ENCODE measurements at places on chromosomes 16 and 17.
A peak's percentile ranks its signal among the peaks of the same experiment; 100 is the strongest.

DNA sequence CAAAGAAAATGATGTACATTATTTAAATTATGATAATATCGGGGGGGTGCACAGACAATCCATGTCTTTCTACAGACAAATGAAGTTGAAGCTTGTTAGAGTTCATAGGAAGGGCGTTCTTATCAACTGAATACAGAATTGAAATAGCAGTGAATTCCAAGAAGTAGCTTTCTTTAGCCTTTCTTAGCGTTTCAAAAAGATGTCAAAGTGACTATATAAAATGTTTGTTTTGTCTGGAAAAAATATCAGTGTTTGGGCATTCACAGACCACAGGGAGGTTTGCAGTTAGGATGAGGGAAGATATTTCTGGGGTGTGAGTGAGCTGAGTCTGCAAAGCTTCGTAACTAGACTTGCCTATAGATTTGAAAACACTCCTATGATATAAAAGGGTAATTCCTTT is 55.0 kb downstream of the STX8 start:
- DNase-seq = no peak

GRCh38 chr17:4728124-4728523 is 3.1 kb upstream of the MED11 start:
- no peak for DNase-seq

DNA sequence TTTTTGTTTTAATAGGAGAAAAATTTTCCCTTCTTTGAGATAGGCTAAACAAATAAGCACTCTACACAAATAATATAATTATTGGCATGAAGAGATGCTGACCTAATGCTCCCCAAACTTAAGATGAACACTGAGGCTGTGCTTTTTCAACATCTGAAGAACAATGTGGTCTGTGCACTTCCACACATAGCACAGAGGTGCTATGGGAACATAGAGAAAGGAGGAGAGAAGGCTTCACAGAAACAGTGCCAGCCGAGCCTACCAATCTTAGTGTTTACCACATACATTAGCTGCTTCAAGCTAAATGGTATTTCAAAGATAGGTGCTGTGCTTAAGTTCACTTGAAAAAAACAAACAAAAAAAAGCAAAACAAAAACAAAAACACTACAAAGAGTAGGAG is 72.4 kb downstream of the MYH10 start:
- no peak for DNase-seq

DNA sequence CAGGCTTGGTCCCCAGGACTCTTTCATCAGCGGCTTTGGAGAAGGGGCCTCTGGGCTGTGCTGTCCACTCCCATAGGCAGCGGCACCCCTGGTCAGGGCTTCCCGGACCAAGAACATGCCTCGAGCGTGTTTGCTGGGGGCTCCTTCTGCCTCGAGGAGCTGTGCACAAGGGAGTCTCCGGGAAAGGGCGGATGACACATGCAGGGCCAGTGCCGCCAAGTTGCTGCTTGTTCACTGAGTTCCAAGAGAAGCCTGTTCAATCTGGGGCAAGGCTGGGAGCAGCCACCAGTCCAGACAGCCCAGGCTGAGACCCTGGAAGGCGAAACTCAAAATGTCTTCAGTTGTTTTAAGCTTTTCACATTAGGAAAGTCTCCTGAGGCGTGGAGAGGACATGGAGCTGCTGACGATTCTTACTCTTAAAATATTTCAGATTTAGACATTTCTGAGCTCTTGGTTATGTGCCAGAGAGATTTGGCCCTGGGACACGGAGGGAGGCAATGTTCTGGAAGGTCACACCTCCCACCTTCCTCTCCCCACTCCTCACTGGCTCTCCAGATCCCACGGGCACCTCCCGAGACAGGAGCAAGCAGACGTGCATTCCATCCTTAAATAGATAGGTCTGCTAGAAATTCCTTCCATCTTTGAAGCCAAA is 84.5 kb upstream of the ZNF469 start:
- DNase-seq = no peak

GRCh38 chr17:74970395-74970794 is 2.2 kb downstream of the HID1 start:
- no peak for DNase-seq

DNA sequence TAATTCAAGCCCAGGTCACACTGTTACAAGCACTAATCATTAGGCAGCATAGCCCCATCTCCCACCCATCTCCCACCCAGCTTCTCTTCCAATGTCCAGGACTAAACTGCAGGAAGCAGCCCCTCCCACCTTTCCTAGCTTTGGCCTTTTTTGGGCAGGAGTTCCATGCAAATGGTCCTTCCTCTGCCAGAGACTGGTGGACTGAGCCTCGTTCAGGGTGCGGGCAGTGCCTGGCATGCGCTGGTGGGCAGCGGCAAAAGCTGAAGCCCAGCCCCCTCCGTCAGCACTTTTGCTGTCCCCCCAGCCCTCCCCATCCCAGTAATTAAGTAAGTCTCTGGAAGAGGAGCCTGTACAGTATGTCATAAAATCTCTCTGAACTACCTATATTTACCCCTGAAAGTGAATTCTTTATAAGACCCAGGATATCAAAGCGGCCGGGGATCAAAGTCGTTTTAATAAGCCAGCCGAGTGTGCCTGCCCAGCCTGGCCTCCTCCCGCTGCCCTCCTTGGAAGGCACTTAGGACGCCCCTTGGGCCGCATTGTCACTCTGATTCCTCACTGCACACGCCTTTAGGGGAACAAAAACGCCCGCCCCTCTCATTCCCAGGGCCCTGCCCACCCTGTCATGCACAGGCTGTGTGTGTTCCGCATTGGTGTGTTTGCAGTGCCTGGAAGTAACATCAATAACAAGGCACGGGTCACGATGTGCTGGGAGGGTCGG is 109.9 kb downstream of the IRX5 start:
- no peak for DNase-seq

DNA sequence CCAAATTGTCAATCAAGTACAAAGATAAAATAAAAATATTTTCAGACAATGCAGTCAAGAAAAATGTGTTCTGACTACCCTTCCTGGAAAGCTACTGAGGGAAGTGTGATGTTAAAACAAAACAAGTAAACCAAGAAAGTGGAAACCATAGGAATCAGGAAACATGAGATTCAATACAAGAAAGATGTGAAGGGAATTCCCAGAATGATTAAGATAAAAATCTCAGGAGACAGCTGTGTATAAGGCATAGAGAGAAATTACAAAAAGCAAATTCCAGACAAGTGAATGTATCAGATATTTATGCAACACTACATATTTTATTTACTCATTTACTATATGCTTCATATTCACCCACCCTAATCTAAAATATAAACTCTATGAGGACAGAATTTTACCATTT is 32.2 kb downstream of the TRIM37 start:
- DNase-seq = no peak

DNA sequence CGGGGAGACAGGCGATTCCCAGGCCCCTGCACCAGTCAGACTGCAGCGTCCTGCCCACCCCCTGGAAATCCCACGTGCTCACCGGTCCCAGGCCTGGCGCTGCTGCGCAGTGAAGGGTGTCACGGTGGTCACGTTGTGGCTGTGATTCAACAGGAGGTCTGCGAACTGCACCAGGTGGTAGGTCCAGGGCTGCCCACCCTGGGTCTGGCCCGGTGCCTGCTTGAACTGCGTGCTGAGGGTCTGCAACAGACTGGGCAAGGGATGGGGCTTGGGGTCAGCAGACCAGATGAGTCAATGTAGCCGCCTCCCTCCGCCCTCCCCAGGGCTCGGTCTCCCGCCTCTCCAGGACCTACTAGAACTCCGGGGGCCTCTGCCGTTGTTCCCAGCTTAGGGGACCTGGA is 7.1 kb downstream of the MYBBP1A start:
- DNase-seq = no peak

DNA sequence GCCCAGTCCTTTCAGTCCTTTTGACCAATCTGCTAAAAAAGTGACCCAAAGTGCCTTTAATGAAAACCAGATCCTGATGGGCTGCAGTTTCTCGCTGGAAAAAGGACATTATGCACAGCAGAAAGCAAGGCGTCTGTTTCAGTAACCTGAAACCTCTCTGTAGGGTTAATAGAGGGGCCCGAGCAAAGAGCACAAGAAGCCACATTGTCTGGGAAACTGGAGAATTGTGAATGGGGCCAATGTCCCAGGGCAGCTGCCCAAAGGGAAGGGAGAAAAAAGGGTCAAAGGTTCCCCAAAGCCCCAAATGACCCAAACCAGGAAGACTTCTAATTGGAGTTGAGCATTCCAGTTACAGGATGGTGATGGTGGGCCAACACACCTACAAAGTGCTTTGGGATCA is 3.0 kb downstream of the OTOA start:
- no peak for DNase-seq

GRCh38 chr17:18004345-18004744 is 31.7 kb downstream of the DRC3 start:
- DNase-seq = no peak

GRCh38 chr16:74950511-74950910 is 34.4 kb downstream of the WDR59 start:
- no peak for DNase-seq

- DNase-seq = no peak
Measured at GRCh38 chr17:63821804-63822203, 5.4 kb upstream of the PSMC5 start.

DNA sequence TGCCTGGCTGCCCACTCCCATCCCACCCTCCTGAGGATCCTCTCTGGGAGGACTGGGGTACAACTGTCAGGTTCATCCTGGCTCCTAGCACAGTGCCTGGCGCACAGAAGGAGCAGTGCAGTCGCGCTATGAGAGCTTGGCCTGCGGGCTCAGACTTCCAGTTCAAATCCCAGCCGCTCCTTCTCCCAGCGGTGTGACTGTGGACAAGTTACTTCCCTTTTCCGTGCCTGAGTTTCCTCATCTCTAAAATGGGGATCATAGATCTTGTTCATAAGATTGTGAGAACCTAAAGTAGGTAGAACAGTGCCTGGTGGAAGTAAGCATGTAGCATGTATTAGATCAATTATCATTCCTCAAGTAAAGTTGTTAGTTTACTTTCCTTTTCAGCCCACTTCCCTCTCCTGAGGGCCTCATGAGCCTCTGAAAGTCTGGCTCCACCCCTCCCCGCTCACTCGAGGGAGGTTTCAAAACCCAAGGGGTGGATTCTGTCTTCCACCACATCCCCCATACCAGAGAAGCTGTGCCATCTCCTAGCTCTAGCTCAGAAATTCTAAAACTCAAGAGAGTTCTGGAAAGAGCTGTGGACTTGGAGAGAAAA is 19.9 kb upstream of the COL1A1 start:
- DNase-seq = no peak

- no peak for DNase-seq
Measured at GRCh38 chr17:69560987-69561441, 146.5 kb downstream of the MAP2K6 start.

GRCh38 chr17:74875155-74875976 is 2.6 kb upstream of the FDXR start:
- DNase-seq = no peak

- DNase-seq = no peak
Measured at GRCh38 chr16:27347930-27348685, 34.3 kb downstream of the IL4R start.

GRCh38 chr17:33868899-33869298 is 386.2 kb upstream of the CCL2 start:
- DNase-seq = no peak

DNA sequence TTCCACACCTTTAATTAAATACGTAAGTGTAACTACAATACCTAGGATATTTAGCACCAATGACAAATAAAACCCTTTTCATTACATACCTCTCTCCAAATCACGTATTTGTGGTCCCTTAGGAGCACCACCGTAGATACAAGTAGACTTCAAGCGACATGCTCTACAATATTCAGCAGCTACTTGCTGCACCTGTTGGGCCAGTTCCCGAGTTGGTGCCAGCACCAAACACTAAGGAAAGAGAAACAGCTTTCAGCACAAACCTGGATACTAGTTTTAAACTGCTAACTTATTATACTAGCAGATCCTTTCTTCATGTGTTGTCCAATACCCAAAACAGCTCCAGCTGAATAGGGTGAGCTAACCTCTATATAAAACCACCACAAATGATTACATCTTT is 2.7 kb downstream of the DDX5 start:
- DNase-seq = no peak

DNA sequence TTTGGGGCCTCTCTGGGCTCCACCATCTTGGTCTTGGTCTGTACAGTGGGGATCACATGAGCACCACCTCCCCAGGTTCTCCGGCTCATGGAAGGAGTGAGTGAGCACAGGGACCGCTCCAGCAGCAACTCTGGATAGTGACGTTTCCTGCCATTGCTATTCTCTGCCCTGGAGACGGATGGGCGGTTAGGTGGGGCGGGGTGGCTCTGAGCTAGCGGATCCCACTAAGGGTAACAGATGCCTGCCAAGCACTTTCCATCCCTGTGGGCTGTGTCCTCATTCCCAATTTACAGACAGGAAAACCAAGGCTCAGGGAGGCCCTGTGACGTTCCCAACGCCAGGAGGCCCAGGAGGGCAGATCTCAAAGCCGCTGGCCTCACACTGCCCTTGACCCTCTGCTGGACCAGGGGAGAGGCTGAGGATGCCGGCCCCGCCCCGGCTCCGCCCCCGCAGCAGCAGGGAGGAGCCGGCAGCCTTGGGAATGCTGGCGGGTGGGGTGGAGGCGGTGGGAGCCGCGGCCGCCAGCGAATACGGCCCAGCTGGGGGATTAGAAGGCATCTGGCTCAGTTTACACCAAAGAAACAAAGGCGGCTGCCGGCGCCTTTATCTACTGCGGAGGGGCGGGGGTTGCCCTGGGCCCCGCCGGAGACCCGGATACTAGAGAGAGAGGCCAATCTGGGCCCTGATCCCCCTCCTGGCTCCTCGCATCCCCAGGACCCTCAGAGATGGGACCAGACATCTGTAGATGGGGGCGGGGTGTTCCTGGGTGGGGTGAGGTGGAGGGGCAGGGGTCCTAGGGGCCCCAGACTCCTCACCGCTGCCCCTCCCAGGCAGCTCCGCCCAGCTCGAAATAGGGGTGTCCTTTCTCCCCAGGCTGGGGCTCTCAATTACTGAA is 122.3 kb upstream of the CIBAR2 start:
- DNase-seq = no peak

DNA sequence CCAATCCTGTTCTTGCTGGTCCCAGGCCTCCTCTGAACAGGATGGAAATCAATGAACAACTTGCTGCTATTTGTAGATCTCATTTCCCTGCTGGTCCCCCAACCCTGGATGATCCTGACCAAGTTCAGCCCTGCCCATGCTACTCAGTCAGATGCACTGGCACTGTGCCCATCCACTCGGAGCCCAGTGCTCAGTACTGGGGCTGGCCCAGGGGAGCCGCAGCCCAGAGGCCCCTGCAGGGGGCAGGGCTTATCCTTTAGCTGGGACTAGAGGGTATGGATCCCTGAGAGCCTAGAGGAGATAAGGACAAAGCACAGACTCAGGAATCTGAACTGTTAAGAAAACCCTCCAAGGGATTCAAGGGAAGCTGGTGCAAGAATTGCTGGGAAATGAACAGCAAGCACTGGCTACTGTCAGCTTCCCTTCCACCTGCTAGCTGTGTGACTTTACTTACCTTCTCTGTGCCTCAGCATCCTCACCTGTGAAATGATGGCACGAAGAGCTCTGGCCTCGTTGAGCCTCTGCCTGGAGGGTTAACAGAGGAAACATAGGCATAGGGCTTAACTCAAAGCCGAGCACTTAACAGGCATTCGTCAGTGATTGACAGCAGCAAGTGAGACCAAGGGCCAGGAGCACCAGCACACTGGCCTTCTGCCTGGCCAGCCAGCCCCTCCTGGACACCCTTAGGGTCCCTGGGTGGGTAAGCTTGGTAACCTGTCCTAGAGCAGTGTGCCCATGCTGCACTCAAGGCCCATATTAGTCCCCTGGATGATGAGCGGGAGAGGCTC is 29.8 kb upstream of the C1QL1 start:
- DNase-seq = no peak

- peak; percentile 1 for DNase-seq
Measured at GRCh38 chr17:2222901-2223616, 80.5 kb downstream of the SMG6 start.

- no peak for DNase-seq
Measured at GRCh38 chr16:49883076-49884014, 27.4 kb upstream of the ZNF423 start.

- no peak for DNase-seq
Measured at GRCh38 chr16:31877876-31878642, 4.5 kb downstream of the ZNF267 start.
